ENCODE measurements at places on chromosomes 6 and 20. TPM values are rescaled to one million over a fixed set of nuclear protein-coding genes. Genes with fewer than 3 reads are reported as not detected.

LKAAEAR1 gene
- not detected for total RNA-seq

DEFB119 gene
- total RNA-seq = not detected

CHRNA4 gene
- not detected for total RNA-seq

GRCh38 chr6:53811082-53811481 lies 16.3 kb downstream of the LRRC1 start:
- DNase-seq = no peak

GRCh38 chr20:20365480-20366161 lies 2.3 kb upstream of the INSM1 start:
- DNase-seq = no peak

DNA sequence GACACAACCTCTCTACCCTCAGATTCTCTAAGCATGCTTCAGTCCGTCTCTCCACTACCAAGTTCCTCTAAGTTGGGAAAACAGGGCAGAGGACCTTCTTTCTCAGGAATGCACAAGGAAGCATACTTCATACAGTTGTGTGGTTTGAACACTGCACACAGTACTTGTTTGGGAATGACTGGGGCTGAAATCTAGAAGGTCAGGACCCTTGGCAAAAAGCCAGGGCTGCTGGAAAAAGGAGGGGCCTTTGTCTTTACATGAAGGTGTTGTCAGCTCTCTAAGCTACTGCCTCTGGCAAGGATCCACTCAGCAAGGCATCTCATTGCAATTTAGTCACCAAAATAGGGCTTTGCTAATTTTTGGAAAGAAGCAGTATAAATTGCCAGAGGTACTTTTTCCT lies 20.7 kb upstream of the HEY2 start:
- no peak for DNase-seq

Measured in ovary (tissue), 10 donors.